Stimulated activated CD8-positive, alpha-beta memory T cell treated with anti-CD3 and anti-CD28 coated beads, Interleukin-7, amount 100 ng/mL, for 4 hours (primary cell): ENCODE measurements at places on chromosomes 12 and 14.

DNA sequence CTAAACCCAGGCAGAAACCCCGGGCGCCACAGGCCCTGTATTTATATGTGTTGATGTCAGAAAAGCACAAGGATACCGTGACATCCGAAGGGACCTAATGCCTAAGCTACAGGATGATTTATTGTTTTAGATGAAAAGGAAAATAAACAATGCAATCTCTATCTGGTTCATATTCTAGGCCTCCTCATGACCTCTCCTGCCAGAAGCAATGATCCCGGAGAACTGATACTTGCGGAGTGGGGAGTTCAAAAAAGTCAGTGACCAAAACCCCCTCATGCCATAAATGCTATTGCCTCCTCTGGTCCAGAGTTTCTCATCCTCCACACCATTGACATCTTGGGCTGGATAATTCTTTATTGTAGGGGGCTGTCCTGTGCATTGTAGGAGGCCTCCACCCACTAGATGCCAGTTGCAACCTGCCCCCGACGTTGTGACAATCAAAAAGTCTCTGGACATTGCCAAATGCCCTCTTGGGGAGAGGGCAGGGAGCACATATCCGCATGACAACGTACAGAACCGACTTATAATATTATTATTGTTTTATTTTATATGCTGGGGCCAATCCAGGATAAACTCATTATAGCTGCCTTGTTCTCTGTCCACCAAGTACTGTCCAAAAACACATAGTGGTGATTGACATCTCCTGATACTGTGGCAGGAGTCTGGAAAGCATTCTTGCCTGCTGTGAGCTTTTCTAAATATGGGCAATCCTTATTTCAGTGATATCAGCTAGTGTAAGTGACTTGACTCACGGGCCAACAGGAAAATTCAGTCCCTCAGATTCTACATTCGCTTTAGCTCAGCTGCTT is 1.1 kb upstream of the CSRP2 start:
- no peak for DNase-seq

DNA sequence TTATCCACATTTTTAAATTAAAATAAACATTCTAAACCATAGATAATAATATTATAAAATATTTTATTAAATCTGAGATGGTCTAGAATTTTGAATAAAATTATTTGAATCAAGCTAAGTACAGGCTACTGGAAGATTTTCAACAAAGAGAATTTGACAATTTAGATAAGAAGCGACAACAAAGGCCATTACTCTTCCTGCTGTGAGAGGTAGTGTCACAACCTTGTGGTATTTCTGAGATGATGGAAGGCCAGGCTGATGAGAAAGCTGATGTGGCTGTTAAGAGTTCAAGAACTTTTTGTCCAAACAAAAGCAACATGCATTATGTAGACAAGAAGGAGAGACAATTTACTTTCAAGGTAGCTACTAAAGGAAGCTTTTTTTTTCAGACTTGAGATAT is 43.7 kb upstream of the CNTN1 start:
- no peak for DNase-seq

DNA sequence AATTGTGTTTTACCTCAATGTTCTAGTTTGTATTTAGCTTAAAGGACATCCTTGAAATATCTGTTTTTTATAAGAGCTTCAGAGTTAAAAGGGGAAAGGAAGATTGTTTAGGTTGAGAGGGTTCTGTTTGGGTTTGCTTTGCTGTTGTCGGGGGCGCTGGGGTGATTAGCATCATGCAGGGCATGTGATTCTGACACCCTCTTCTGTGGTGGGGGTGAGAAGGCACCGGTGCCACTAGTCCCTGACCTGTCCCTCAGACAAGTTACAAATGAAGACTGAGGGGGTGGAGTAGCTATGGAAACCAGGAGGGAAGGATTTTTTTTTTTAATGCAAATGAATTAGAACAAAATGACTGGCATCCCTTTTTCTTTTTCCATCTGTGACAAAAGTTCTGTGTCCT is 291.3 kb downstream of the RPAP3 start:
- DNase-seq = no peak

DNA sequence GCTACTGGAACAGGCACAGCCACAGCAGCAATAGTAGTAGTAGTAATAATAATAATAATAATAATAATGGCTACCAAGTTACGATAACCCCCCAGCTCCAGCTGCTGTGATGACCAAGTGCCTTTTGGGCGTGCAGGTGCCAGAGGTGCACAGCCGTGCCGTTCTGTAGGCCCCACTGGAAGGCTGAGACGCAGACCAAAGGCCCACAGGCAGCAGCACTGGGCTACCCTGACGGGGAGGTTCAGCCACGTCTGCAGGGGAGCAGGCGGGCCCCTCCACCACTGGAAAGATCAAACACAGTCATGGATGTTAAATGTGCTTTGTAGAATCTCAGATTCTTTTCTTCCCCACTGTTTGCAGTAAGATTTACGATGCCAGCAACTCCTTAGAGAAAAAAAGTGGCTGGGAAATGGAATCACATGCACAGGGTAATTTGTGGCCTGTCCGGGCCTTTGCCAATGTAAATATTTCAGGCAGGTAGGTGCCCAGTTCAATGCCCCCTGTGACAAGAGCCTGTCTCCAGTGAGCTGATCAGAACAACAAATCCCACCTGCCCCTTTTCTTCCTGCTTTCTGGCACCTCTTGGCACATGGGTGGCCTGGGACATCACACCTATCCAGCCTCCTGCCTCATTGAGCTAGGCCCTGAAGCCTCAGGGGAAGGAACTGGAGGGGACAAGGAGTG is 32.6 kb downstream of the CCDC85C start:
- no peak for DNase-seq

- DNase-seq = no peak
These were observed 452.7 kb upstream of the PDE3A start for GRCh38 chr12:19915392-19916195.

- no peak for DNase-seq
These were observed 12.1 kb upstream of the CDH24 start for GRCh38 chr14:23069413-23069806.

GRCh38 chr12:15534322-15534721 is 212.0 kb downstream of the PTPRO start:
- no peak for DNase-seq

- no peak for DNase-seq
These were observed 75.6 kb downstream of the GALNT4 start for GRCh38 chr12:89448951-89449371.

DNA sequence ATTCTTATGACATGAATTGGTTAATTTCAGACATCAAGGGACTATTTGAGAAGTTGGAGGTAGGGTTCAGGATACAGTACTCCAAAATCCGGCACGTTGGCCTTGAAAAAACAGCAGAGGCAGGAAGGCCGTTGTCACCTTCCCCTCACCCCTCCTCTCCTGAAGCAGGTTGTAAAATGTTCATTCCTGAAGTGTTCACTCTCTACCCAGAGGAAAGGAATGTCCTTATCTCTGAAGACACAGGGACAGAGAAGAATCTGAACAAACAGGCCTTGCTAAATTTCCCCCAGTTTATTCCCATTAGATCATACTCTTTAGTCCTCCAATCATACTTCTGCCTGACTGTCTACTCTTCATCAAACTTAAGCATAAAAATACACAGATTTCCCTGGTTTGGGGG is 313.6 kb downstream of the ZFP36L1 start:
- DNase-seq = no peak

GRCh38 chr12:125533434-125534029 is 468.3 kb downstream of the AACS start:
- DNase-seq = no peak

DNA sequence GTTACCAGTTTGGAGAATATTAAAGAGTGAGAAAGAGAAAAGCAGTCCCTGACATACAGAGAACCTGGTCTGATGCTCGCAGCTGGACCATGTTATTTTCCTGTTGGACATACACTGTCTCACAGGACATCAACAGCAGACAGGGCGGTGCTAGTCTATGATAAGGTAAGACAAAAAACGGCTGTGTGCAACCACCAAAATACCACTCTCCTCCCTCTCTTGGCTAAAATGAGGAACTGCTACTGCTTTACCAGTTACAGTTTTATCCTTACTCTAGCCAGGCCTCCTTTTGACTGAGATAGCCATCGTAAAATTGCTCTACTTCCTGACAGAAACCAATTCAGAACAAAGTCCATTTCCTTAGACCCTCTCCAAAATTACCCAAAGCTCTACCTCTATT is 47.0 kb upstream of the ERGIC2 start:
- no peak for DNase-seq

DNA sequence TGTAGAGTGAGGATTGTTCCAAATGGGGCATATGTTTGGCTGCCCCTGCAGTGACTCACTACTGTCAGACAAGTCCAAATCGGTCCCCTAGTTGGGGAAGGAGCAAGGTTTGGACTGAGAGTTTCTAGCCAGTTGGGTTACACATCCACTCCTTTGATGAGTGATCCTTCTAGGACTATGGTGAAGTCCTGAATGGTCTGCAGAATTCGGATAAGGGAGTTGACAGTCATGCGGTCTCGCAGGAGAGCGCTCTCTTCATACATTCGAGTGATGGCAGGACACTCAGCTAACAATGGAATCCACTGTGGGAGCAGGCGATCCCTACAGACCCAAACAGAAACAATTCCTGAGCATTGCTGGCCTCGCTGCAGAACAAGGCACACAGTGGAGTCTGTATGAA is 61.5 kb upstream of the SINHCAF start:
- DNase-seq = no peak

DNA sequence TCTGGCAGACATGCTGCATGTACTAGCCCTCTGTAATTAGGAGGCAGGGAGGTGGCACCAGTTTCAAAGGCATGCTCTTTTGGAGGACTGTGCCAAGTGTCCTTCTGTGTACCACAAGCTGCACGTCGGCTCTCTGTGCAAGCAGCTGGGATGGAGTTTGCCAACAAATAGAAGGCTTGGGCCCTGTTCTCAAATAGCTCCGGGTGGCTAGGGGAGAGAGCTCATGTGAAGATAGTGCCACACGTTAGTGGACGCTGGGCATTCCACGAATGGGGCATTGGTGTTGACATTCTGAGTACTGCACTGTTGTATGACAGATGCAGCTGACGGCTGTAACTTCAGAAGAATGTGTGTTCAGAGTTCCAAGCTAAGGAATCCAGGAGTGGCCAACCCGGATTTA is 4.4 kb downstream of the AACS start:
- DNase-seq = no peak

- no peak for DNase-seq
These were observed 37.7 kb downstream of the NEUROD4 start for GRCh38 chr12:55057481-55057880.

DNA sequence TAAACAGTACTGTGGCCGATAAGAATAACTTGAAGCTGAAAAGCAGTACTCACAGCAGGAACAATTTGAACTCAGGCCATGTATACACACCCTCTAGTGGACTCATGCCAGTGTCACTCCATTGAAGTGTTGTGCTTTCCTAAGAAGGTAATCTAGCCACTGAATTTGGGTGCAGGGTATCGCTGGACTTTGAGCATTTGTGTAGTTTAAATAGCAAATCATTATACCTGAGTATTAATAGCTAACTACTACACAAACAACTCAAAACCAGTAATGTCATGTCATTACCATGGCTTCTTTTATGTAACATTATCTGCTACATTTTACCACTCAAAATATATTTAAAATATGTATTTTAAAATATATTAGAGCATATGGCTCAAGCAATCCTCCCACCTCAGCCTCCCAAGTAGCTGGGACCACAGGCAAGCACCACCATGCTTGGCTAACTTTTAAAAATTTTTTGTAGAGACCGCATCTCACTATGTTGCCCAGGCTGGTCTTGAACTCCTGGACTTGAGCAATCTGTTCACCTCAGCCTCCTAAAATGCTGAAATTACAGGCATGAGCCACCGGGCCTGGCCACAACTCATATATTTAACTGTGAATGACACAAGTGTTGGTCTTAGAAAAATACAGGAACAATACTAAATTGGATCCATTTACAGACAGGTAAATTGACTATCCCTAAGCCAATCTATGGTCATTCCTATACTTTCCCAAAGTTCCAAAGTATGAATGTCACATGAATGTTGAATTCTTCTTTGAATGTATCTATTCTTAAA is 25.6 kb upstream of the ARID4A start:
- DNase-seq = no peak

- DNase-seq = no peak
These were observed 41.1 kb upstream of the PCED1B start for GRCh38 chr12:47038270-47038748.

DNA sequence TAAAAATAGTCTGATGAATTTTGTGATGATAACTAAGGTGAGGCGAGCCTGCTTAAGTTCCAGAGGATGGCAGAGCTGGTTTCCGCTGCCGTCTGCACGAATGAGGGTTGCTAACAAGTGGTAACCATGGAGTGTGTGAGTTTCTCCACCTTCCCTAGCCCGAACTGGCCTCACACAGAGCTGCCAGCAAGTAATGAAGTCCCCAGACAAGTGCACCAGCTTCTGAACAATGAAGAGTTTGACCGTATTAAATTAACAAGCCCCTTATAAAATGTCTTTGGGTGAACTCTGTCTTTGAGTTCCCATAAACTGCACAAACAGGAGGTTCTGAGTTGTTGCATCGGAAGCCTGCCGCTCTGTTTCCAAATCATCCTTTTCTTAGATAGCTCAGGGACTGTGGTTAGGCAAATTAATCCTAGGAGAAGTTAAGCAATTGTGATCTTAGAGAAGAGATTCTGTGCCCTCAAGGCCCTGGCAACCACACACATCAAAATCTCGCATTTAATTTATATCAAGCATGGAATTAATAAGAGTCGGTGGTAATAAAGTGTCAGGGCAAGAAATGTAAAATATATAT is 274.1 kb upstream of the DAAM1 start:
- no peak for DNase-seq

- no peak for DNase-seq
These were observed 221.5 kb upstream of the NUDT4 start for GRCh38 chr12:93156086-93156716.

DNA sequence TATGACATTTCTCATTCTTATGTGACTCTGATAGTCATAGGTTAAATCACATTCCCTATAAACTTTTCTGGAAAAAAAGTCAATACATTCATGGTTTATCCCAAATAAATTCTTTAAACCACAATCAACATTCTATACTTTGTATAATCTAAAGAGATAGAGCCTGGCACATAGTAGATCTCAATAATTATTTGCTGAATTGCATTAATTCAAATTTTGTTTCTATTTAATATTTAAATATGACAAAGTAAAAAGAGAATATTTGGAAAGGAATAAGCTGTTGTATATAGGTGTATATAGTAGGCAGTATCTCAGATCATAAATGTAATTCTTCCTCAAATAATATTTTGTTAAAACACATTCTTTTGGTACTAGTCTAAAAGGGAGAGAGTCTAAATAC is 102.2 kb upstream of the USP15 start:
- no peak for DNase-seq

- no peak for DNase-seq
These were observed 19.1 kb upstream of the ALX1 start for GRCh38 chr12:85260896-85261295.

DNA sequence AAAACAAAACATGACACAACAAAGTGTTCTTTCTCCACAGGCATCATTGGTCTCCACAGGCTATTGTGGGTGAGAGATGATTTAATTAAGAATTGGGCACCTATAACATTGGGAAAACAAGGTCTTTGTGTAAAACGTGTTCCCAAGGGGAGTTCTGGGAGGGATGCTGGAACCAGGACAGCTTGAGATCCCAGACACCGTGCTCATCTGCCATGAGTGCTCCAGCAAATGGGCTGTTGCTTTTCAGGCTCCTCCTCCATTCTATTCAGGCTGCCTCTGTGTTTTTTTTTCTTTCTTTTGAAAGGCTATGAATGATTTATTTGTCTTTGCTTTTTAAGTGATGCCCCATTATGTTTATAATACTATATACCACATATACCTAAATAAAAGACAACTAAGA is 122.4 kb downstream of the DACT1 start:
- no peak for DNase-seq

GRCh38 chr14:56198438-56198837 is 80.2 kb downstream of the PELI2 start:
- no peak for DNase-seq
